ENCODE measurements at places on chromosomes 12 and 14.

GRCh38 chr14:34971381-34971780 is 11.4 kb upstream of the SRP54 start:
- no peak for DNase-seq

- no peak for DNase-seq
Measured at GRCh38 chr12:41924111-41924510, 220.6 kb downstream of the GXYLT1 start.

DNA sequence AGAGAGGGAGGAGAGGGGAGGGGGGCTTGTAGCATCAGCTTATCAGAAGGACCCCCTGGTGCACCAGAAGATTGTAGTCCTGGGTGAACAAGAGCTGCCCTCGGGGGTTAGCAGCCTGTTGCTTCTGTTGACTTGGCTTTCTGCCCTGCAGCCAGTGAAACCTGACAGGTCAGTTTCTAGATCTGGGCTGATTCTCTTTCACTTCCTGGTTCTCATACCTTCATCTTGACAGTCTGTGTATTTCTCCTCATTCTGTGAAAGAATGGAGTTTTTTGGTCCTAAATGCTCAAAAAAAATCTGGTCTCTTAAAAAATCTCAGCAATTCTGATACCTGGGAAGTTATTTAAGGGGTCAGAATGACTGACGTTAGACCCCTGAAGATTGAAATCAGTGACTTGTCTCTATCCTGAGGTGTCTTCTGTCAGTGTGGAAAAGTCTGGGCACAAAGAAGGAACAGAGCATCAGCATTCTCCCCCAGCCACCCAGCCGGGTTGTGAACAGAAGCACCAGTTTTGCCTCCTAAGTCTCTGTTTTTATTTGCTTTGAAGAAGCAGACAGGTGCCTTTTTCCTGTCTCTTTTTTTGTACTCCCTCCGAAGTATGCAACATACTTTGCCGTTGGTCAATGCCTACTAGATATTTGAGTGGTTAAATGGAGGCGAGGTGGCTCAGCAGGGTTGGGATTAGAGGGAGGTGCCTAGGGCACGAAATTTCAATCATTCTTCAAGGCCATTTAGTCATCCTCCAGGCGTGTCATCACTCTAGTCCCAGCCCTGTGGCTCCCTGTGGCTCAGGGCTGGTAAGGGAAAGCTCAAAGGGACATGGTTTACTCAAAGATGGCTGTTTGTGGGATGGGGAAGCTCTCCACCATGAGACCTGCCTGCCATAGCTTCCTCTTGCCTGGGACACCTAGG is 24.0 kb downstream of the TTC9 start:
- no peak for DNase-seq

GRCh38 chr14:49427117-49427516 is 159.1 kb downstream of the RPS29 start:
- DNase-seq, result no peak

DNA sequence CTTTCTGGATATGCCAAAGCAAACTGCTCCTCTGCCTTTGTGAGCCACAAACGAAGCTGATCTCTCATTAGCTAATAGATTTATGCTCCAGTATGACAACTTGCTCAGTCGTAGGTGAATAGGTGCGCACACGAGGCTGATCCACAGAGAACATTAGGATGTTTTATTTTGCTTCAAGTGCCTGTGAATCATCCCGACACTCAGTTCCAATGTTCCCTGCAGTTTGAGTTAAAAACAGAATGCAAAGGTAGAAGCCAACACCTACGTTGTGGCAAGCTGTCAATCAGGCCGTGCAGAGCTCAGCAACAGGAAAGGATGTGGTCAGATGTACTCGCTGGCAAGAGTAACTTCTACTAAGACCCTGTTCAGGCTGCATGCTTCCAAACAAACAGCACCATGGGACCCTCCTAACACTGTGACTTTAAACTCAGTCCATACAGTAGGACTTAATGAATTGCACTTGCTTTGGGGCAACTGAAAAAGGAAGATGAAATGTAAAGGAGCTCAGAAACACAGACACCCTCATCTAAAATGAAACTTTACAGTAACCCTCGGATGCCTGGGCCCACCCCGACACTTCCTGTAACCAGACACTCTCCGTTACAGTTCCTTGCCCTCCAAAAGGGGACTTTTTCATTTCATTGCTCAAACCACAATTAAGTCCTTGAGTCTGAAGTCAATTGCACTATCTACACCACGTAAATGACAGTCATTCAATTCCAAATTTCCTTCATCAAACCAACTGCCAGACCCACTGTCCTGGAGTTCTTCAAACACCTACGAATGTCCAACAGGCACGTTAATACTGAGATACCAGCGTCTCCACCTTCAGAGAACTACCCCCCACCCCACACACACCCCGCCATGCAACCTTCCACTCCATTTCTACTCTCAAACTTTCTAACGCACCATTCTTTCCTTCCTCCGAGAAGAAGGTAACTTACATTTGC is 1.6 kb downstream of the CCDC88C start:
- DNase-seq, result peak; percentile 49

- DNase-seq, result no peak
Measured at GRCh38 chr12:111094157-111095010, 174.0 kb upstream of the MYL2 start.

DNA sequence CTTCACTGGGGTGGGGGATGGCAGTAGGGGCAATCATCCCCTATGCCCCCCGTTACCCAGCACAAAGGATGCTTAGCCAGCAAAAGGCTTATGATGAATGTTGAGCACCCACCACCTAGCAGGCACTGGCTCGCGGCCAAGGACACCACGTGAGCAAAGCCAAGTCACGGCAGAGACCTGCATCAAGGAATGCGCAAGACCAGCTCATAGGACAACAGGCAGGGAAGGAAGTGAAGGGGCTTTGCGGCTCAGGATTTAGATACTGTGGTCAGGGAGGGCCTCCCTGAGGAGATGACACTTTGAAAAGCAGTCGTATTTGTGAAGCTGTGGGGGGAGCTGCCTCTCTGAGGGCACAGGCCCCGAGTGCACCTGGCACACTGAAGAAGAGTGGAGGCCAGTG is 32.8 kb downstream of the SH2B3 start:
- no peak for DNase-seq

DNA sequence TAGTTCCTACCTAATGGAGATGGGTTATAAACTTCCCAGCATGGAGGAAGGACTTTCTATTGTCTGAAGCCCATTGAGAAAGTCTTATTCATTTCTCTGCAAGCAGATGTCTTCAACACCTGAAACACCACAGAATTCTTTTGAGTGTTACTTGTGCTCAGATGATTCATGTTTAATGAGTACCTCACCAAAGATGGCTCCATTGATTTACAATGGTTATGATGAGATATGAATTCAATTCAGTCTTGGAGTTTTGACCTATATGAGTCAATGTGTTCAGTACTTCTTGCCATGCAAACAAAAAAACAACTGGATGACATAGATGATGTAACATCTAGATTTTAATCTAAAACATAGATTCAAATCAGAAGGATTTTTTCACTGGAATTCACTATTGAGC is 15.4 kb upstream of the PAWR start:
- DNase-seq, result no peak

- no peak for DNase-seq
Measured at GRCh38 chr12:69553628-69554248, 31.5 kb upstream of the CCT2 start.

DNA sequence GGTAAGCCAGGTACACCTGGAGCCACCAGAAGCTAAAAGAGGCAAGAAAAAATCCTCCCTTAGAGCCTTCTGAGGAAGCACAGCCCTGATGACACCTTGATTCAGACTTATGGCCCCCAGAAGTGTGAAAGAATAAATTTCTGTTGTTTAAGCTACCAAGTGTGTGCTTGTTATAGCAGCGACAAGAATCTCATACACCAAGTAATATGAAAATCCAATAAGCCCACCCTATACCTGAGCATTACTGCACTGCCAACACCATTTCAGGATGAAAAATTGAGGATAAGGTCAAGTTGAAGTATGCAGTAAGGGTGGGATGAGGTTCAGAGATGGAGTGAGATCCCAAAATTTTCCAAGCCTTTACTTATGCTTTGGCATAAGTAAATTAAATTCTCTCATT is 163.6 kb upstream of the CCDC196 start:
- DNase-seq, result no peak

GRCh38 chr12:93572712-93573551 is 457 bp downstream of the SOCS2 start:
- DNase-seq, result no peak

- DNase-seq, result no peak
Measured at GRCh38 chr12:70485704-70486103, 119.6 kb downstream of the KCNMB4 start.

GRCh38 chr12:76901628-76902380 is 23.0 kb upstream of the CSRP2 start:
- DNase-seq, result no peak

DNA sequence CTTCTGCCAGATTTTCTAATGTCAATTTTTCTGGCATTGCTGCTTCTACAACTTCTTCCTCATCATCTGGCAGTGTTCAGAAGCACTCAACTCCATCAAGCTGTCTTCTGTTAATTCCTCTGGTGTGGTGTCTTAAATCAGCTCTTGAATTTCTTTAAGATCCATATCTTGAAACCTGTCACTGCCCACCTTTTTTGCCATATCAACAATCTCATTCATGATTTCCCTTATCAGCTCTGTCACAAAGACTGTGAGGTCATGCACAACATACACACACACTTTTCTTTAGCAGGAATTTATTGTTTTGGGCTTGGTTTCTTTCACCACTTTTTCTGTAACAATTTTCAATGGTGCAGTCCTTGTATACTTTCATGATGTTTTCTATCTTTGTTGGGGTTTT is 7.2 kb downstream of the THAP2 start:
- DNase-seq, result no peak

DNA sequence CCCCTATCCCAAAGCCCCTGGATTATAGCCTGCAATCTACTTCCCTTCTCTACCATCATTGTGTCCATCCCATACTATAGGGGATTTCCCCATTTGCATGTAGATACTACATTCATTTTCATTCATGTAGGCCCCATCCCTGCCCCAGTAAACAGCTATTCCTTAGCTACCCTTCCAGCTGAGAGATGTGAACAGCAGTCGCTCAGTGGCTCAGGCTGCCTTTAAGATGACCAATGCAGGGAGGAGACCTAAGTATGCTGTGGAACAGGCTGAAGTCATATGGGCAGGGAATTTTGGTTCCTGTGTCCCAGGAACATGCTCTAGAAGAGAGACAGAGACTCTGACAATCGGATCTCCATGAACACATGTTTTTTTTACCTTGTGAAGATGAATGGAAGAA is 481.2 kb upstream of the SYT1 start:
- no peak for DNase-seq

DNA sequence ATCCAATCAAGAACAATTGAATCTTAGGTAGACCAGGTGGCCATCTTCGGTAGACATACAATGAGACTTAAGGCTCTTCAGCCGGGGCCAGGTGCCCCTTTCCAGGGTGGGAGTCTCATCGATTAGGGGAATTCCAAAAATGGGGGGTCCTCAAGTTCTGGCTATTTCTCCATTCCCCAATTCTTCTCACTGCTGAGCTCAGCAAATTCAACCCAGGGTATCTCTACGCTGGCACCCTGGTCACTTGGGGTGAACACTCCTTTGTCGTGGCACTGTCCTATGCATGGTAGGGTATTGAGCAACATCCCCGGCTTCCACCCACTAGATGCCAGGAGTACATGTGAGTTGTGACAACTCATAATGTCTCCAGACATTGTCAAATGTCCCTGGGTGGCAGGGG is 34.9 kb upstream of the FBXO21 start:
- no peak for DNase-seq

- DNase-seq, result no peak
Measured at GRCh38 chr14:71885301-71885700, 46.9 kb upstream of the RGS6 start.

DNA sequence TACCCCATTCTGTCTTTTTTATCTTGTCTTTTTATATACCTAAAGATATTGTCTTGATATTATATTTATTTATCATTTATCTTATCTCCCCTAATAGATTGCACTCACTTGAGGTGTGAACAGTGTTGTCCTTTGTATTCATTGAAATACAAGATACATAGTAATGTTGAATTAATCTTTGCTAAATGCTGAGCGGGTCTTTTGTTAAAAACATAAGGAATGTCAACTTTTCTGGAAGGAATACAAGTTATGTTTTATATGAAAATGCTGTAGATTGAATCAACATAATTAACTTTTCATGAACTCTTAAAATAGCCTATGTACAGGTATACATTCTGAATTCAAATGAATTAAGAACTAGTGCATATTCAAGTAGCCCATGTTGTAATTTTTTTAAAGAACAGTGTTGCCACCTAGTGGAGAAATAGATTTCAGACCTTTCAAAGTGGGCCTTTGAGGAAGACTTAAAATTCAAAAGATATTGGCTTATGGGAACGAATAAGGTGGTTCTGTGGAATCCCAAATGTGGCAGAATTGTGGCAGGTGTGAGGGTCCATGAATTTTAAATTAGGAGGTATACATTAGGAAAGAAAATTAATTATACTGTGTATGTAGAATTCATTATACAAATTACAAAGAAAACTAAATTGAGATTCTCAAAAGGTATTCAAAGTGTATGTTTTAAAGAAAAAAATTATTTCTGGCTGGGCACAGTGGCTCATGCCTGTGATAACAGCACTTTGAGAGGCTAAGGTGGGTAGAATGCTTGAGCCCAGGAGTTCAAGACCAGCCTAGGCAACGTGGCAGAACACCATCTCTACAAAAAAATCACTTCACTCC is 19.1 kb downstream of the BBOF1 start:
- peak; percentile 36 for DNase-seq

DNA sequence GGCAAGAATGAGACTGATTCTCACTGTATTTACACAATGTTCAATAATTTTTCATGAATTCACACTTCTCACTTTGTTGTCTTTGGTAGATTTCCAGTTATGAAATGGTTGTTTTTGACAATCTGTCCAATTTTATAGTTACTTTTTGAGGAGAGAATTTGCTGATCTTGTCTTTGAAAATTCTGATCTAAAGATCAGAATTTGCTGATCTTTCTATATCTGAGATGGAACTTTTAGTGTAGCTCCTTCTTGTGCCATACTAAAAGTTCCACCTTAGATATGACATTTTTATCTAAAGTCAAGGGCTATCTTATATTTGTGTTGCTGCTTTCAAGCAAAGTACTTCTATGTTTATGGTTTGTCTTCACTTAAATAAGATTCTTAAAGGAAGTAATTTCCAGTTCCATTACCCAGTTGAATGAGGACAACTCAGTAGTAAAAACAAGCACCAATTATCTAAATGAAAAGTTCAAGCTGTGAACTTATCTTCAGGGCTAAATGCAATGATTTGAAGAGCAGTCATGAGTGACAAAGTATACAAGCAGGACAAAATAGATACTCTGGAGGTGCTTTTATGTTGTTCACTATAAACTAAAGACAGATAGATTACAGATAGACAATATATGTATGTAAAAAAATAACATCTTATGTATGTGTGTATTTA is 76.4 kb upstream of the FOXG1 start:
- DNase-seq, result peak; percentile 37

DNA sequence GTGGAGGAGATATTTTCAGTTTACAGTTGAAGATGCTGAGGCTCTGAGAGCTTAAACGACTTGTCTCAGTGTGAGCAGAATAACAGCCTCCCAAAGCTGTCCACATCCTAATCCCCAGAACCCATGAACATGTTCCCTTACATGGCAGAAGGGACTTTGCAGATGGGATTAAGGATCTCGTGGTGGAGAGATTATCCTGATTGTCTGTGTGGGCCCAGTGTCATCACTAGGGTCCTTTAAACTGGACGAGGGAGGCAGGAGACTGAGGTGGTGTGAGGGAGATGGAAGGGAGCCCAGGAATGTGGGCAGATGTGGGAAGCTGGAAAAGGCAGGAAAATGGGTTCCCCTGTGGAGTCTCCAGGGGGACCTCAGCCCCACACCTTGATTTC is 9.6 kb upstream of the KRT80 start:
- no peak for DNase-seq
